ENCODE measurements at places on chromosomes 13 and 19.
A peak's percentile ranks its signal among the peaks of the same experiment; 100 is the strongest.

DNA sequence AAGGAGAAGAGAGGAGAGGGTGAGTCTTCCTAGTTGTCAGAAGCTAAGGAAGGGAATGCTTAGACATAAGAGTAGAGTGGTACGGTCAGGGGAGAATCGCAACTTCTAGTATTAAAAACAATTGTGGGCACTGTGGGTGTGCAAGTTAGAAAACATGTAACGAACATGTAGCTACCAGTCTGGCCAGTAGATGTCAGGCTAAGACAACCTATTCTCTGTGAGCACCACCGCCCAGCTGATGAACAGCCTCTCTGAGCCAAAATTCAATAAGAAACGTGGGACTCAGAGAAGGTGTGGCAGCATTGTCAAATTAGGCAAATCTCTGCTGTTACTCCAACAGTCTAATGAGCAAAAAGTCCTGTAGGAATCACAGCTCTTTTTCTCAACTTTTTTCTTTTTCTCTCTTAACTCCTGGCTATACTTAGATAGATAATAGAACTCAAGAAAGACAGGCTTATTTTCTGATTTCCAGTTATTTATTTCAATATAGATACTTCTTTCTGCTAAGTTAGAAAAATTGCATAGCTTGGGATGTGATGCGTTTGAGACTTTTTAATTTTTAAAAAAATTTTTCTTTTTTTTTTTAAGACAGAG, 186.2 kb downstream of the USP12 start:
- ATAC-seq, result peak; percentile 84

GRCh38 chr19:17681505-17682125, 6.5 kb downstream of the UNC13A start:
- ATAC-seq, result no peak

DNA sequence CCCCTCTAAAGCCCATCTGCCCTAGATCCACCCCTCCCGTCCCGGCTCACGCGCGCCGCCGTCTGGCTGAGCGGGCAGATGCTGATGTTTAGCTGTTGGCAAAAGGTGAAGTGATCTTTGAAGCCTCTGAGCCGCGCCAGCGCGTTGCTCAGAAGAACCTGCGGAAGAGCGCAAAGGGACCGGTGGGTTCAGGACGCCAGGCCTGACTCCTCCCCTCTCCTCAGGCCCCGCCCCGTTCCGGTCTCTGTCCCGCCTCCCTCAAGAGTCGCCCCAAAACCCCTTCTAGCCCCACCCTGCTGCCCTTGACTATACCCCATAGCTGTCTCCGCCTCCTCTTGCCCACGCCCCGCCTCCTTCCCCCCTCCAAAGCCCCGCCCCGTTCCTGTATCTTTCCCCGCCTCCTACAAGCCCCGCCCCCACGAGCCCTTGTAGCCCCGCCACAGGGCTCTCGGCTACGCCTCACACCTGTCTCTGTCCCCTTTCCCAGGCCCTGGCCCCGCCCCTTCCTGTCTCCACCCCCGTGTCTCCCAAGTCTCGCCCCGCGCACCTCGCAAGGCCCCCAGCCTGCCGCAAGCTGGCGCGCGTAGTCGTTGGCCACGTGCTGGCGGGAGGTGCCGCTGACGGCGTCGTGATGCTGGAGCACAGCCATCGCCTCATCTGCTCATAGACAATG, 9.5 kb downstream of the MAN2B1 start:
- peak; percentile 36 for ATAC-seq

DNA sequence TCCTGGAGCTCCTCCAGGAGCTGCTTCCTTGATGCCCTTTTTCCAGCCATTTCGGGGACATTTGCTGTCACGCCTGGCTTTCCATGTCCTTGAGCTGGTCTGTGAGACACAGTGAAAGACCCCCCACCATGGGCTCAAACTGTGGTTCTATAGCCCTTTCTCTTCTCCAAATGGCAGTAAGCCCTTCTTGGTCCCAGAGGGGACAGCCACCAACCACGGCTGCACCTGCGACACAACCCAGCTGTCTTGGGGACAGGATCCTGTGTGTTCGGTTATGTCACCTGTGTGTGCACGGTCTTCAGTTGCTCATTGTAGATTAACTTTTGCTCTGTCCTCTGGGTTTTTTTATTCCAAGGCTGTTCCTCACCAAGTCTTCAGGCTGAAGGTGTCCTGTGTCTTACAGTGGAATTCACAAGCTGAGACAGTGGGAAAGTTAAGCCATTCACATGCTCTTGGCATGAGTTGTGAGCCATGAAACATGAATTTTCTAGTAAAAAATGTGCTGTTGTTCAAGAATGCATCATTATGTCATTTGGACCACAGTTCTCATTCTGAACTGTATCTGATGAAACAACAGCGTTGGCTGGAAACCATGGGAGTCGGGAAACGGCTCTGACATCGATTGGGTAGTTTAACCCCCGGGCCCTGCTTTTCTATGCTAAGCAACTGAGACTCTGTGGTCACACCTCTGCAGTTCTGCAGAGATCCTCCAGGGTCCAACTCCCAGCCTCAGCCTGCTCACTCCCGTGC, 129.5 kb upstream of the MCF2L start:
- ATAC-seq, result no peak

DNA sequence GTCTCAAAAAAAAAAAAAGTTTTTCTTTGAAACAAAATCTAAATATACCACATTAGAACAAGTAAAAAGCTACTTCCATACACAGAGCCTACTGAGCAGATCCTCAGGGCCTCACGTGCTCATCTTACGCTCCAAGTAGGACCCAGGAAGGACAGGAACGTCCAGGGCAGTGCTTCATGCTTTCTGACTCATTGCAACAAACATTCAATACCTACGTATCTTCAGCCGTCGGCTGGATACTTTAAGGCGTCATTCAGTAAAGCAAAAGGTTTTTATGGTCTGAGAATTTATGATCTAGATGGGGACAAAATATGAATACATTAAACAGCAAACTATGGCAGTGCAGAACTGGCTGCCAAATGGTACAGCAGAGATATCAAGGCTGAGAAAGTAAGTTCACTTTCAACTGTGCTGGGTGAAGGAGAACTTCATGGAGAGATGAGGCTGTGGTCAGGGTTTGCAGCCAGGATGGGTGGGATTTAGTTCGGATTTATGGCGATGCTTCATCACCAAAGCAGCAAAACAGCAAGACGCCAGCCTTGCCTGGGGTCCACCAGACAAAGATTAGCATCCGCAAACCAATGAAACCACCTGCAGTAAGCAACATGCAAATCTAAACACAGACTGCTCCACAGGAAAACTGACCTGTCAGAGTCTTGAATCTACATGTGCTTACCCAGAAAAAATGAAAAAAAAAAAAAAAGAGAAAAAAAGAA, 20.5 kb downstream of the CARS2 start:
- no peak for ATAC-seq

- no peak for ATAC-seq
These were observed 261.7 kb downstream of the MTUS2 start for GRCh38 chr13:29081697-29082440.

GRCh38 chr19:38383184-38383583, 4.7 kb downstream of the GGN start:
- ATAC-seq, result no peak

GRCh38 chr13:98794498-98794897, 42.0 kb upstream of the SLC15A1 start:
- ATAC-seq, result no peak

DNA sequence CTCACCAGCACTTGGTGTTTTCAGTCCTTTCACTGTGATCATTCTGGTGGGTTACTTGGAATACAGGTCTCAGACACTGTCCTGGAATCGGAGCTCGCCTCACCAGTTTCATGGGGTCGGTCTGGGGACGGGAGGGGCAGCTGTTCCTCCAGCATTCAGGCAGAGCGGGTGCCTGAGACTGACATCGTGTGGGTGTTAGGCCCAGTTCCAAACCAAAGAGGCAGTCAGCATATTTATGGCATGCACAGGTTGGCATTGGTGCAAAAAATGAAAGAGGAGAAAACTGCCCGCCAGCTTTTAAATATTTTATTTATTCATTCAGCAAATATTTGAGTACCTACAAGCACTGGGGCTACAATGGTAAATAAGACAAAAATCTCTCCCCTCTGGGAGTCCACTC, 20.1 kb downstream of the PLEKHF1 start:
- no peak for ATAC-seq

DNA sequence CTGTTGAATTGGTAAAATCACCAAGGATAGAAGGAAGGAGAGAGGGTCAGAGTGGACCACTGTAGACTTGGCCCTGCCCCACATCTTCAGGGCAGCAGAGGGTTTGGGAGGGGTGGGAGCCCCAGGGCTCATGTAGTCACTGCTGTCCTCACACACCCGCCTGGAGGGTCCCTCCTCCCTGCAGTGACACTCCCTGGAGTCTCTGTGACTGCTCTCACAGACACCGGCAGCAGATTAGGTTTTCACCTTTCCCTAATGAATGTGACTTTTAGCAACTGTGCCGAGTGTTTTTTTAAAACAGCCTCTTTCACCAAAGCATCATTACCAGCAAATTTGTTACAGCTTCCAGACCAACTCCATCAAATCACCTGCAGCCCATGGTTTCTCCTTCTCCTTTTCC, 45.7 kb upstream of the CCNE1 start:
- peak; percentile 46 for ATAC-seq

DNA sequence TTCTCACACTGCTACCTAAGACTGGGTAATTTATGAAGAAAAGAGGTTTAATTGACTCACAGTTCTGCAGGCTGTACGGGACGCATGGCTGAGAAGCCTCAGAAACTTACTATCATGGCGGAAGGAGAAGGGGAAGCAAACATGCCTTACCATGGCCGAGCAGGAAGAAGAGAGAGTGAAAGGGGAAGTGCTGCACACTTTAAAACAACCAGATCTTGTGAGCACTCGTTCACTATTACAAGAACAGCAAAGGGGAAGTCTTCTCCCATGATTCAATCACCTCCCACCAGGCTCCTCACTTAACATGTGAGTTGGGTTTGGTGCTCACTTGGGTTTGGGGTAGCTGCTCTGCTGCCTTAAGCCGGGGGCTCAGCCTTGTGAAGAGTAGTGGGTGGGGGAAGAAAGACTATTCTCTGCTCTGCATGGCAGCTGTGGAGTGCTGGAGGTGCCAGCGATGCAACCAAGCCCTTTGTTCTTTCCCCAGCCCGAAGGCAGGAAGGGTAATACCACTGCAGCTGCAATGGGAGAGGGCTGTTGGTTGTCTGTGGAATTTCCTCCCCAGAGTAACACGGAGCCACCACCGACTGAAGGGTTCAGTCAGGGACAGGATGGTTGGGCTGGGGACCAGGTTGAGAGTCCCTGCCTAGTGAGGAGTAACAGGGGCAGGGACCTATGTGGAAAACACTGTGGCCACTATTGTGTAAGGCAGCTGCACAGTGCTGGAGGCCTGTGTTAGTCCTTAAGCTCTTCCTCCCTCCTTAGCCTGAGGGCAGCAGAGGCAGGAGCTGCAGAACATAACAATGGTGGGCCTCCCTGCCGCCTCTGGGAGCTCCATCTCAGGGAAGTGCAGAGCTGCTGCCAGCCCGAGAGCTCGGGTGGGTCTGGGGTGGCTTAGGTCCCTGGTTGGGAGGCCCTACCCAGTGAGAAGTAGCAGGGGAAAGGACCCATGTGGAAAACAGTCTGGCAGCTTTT, 1262.5 kb downstream of the EFNB2 start:
- ATAC-seq, result peak; percentile 8

GRCh38 chr19:35777086-35777841, 1.9 kb downstream of the ARHGAP33 start:
- ATAC-seq, result no peak

GRCh38 chr13:46103037-46103436, 1.8 kb downstream of the CPB2 start:
- no peak for ATAC-seq

DNA sequence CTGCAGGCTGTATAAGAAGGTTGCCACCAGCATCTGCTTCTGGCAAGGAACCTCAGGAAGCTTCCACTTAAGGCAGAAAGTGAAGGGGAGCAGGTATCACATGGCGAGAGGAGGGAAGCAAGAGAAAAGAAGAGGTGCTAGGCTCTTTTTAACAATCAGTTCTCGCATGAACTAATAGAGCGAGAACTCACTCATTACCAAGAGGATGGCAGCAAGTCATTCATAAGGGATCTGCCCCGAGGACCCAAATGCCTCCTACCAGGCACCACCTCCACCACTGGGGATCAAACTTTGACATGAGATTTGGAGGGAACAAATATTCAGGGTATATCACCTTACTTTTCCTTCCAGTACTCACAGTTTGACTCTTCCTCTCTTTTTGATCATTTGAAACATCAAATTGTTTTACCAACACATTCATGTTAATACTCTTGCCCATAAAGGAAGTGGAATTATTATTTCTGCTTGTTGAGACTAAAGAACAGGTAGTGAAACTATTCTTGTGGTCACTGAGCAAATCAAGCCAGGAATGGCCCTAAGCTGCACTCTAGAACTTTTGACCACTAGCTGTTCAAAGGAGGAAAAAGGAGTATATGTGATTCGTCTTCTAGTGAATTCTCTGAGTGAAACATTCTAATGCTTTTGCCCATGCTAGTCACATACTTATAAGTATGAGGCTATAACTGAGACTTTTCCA, 45.0 kb downstream of the LACC1 start:
- ATAC-seq, result peak; percentile 83

GRCh38 chr19:14333101-14333871, 48.0 kb upstream of the ADGRE5 start:
- no peak for ATAC-seq

- ATAC-seq, result no peak
These were observed 40.2 kb downstream of the NLRP5 start for GRCh38 chr19:56026769-56027168.

DNA sequence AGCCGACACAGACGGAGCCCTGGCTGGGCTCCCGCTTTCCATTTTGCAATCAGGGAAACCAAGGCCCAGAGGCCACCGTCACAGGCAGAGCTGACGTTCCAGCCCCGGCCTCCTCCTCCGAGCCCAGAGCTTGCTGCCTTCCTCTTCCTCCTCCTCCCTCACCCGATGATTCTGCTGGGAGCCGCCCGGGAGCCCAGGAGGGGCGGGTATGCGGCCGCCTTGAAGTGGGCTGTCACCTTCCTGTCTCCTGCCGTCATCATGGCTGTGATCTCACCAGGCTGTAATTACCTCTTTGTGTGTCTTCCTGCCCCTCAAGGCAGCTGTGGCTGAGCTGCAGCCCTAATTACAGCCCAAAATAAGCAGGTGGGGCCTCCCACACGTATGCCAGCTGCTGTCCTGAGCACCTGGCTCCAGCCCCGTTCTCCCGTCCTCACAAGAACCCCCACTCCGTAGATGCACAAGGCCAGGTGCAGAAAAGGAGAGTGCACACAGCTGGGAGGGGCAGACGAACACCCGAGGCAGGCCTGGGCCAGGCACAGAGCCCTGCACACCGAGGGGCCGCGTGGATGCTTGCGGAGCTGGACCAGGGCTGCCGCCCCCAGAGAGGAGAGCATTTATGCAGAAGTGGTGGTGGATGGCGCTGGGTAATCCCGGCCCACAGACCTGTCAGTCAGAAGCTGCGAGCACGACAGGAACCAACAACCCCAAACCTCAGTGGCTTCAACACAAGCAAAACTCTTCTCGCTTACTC, 4.0 kb downstream of the TPGS1 start:
- peak; percentile 49 for ATAC-seq

GRCh38 chr19:28463493-28464053, 749.4 kb downstream of the UQCRFS1 start:
- no peak for ATAC-seq

DNA sequence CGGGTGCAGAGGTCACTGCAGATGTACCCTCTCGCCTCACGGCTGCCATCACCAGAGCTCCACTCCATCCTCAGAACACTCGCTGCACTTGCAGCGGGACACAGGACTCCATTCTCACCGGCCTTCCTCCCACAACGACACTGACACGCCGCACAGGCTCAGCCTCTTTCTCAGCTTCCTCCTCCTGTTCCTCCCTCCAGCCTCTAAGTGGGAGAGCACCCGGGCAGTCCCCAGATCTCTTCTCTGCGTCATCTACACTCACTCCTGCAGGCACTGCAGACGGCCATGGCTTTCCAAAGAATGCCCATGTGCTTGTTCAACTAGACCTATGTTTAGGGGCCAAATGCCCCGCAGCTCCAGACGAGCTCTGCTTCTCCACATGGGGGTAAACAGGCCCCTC, 14.3 kb upstream of the FKRP start:
- ATAC-seq, result no peak

Data from stimulated activated memory B cell treated with anti-CD40 and anti-IgM and Interleukin-4, amounts not matched to agents 10 μg/mL and 1 μg/mL and 100 μg/mL, for 72 hours (primary cell).